D341Med (cell line): ENCODE measurements at places on chromosomes 4 and X.

- DNase-seq = no peak
Observed at GRCh38 chr4:106707776-106708463, 328.2 kb downstream of the DKK2 start.

DNA sequence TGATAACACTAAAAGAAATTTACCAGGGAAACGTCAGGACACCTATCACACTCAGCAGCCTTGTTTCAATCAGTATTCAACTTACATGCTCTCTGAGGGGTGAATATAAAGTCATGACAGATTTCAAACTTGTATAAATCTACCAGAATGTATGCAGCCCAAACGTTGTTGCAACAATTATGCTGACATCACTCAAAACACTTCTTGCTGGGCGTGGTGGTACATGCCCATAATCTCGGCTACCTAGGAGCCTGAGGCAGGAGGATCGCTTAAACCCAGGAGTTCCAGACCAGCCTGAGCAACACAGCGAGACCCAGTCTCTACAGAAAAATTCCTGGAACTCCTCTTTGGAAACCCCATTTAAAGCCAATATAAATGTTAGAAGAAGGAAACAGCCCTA, 266.6 kb upstream of the GPC4 start:
- DNase-seq = no peak

DNA sequence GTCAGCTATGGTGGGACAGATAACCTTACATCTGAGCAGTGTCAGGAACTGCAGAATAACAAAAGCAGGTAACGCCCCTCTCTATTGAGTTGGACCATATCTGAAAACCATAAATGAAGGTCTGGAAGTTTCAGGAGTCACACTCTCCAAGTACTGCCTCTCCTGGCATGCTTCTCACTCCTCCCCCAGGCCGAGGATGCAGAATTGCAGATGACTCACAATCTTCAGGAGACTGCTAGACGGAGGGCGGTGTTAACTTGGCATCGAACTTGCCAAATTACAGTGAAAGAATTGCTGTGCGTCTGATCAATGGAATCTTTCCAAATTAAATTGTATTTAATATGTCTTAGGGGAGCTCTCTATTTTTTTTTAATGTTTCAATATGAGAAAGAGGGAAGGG, 67.1 kb upstream of the TRIM2 start:
- no peak for DNase-seq

GRCh38 chr4:153212736-153213135, 8.5 kb downstream of the TRIM2 start:
- no peak for DNase-seq

- peak; percentile 84 for DNase-seq
Observed at GRCh38 chr4:24488399-24489164, 95.8 kb downstream of the DHX15 start.

- DNase-seq = no peak
Observed at GRCh38 chr4:159400558-159401225, 297.8 kb downstream of the RAPGEF2 start.

- DNase-seq = no peak
Observed at GRCh38 chrX:6363188-6363587, 134.5 kb upstream of the NLGN4X start.

GRCh38 chrX:132986556-132986955, 28.1 kb upstream of the HS6ST2 start:
- DNase-seq = no peak

- no peak for DNase-seq
Observed at GRCh38 chrX:72465889-72466288, 106.8 kb downstream of the HDAC8 start.

DNA sequence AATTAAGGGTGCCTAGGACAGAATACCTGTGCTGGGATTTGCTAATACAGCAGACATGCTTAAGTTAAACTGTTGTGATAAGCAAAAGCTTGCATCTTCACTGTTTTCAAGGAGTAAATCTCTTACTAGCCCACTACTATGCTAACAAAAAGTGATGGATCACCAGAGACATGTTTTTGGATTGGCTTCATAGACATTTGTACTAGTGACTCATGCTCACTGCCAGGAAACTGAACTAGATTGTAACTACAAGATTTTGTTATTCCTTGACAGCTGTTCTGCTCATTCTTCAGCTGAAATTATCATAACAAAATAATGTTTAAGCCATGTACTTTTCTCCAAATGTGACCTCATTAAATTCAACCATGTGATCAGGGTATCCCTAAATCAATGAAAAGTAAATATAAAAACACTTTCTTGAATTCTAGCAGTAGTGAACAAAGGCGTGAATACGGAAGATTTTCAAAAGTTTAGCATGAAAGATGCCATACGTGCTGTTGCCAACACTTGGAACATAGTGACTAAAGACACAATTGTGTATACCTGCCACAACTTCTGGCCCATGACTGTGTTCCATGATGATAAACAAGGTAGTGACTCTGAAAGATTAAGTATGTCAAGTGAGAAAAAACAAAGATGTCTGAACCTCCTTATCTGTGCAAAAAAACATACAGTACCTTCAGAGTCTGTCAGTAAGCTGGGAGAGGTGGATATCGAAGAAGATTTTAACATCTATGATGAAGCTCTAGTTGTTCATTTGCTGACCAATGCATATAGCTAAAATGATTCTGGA, 154.0 kb downstream of the BTC start:
- no peak for DNase-seq

DNA sequence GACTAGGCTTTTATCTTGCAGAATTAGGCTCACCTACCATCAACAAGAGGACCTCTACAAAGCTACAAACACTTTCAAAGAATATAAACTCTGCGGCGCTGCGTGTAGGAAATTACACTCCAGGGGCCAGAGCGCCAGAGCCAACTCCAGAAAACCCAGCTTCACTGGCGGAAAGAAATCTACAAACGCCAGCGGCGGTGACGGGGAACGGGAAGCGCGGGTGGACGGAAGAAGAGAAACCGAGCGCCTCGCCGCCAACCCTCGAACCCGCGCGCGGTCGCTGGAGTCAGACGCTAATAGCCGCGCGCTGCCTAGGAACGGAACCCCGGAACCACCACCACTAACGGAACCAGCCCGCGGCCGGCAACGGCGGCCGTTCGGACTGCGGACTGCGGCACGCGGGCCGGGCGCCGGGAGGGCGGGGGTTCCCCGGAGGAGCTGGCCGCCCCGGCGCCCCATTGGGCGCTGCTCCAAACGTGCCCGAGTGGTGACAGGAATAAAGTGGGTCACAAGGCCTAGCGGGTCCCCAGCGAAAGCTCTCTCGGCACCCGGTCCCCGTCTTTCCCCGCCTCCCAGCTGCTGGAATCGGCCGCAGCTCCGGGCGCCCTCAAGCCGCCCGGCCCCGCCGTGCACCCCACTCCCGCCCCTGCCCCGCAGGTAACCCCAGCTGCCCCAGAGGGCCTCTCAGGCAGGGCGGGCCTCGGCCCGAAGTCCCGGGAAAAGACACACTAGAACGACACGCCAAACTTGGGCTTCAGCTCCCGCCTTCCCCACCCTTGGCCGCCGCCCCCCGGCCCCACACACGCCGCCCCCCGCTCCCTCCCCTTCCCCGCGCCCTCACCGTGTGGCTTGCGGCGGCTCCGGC, 836 bp downstream of the CLOCK start:
- peak; percentile 82 for DNase-seq

DNA sequence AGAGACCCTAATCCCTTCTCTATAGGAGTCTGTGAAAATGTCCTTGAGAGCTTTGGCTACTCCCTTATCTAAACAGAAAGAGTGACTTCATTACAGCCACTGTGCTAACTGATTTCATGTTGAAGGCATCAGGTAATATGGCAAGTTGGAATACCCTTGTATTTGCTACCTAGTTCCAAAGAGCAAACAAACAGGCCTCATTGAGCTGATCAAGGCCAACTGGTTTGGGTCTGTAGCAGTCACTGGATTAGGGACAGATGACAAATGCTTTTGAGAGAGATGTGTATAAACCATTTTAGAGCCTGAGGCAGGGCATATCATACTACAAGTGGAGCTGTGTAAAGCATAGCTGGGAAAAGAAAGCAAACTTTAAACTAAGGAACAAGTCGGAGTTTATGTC, 22.9 kb upstream of the PDLIM5 start:
- DNase-seq = no peak

- DNase-seq = no peak
Observed at GRCh38 chrX:154988719-154989118, 33.8 kb downstream of the F8 start.

DNA sequence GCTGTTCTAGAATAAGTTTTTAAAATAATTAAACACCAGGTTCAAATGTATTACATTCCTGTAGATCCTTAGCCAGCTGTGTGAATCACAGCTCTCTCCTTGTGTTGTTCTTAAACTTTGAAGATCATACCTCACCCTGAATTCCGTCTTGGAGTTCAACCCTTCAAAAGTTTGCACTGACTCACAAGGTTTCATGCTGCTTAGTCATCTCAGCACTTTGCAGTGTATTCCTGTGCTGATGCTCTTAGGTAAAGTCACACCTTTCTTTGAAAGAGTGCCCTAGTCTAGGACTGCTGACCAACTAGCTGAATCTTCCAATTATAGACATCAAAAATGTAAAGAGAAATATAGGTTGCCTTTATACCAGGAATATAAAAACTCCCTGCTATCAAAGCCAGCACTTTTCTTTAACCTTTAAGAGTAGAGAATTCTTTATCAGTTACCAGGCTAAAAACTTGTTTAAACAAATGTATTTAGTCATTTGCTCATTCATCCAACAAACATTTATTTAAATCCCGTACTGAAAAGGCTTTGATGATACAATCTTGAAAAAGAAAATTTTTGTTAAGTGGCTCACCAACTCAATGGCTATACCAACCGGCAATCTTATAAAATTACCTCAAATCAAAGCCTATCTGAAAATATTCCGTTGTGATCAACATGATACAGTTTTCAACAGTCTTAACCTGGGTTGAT, 169.7 kb downstream of the RAP1GDS1 start:
- DNase-seq = no peak

- DNase-seq = peak; percentile 10
Observed at GRCh38 chr4:33649015-33649414, 2595.3 kb downstream of the ARAP2 start.

- DNase-seq = no peak
Observed at GRCh38 chr4:37279121-37279520, 34.6 kb downstream of the NWD2 start.
